ENCODE measurements at places on chromosomes 7 and 10. TPM values are rescaled to one million over a fixed set of nuclear protein-coding genes. Genes with fewer than 3 reads are reported as not detected.

DNA sequence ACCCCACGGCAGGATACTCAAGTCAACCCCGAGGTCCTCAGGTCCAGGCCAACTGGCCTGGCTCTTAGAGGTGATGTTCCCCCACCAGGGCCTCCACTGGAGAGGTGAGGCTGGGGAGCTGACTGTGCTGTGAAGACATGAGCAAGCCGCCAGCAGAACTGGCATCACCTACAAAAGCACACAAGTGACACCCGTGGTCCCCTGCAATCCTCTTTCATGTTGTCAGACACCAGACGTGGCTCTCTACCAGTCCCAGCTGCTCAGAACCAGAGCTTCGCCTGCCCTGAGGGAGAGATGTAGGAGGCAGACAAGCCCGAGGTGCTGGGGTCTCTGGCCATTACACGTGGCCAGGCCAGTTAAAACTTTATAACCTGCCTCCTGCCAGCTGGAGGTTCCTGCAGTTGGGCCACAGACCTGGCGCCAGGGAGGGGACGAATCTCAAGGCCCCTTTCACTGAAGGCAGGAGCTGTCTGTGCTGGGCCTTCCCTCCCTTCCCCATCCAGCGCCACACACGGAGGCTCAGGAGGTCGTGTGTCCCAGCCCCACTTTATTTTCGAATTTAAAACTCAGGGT, 2.2 kb downstream of the COMTD1 start:
- peak; percentile 53 for DNase-seq
- H3K27ac ChIP-seq: peak overlapping the region; percentile 50
- H3K4me3 ChIP-seq: no peak overlapping the region
- H3K4me1 ChIP-seq: peaks cover 25% of the 10 kb centered on the region

DNA sequence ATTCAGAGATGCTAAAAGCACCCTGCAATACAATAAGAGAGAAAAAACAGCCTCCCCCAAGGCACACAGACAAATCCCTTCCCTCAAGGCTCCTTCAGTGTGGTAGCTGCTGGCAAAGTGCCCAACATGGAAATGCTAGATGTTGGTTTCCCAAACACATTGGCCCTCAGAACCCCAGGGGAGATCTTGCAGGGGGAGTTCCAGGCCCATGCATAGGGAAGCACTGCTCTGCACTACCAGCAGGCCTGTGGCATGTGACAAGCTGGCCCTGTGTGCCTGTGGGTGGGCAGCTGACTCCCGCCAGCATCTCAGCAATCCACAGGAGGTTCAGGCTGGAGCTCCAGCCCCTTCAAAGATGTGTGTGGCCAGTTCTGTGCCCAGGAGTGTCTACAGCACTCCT, 16.8 kb upstream of the CSGALNACT2 start:
- no peak overlapping the region for H3K4me3 ChIP-seq
- H3K27ac ChIP-seq: no peak overlapping the region
- peak; percentile 30 for DNase-seq
- H3K36me3 ChIP-seq: no peaks in the 10 kb centered on the region

DNA sequence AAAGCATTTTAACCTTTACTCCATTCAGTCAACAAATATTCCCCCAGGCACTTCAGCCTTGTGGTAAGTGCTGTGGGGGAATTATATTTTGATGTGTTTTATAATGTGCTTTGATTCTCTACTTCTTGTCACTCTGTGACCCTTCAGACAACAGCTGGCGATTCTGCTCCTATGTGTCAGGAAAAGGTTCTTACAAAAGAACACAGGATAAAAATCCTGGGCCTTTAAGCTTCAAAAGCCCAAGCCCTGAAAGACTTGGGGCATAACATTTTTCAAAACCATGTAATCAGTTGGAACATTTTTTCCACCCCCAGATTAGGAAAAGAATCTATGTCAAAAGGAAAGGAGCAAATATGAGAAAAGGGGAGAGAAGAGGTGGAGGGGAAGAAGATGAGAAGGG, 37.8 kb upstream of the LRRC17 start:
- no peak overlapping the region for H3K27ac ChIP-seq
- no peaks in the 10 kb centered on the region for H3K36me3 ChIP-seq
- H3K4me3 ChIP-seq: no peak overlapping the region
- no peaks in the 10 kb centered on the region for H3K27me3 ChIP-seq

GRCh38 chr7:69953136-69954067, 355.1 kb downstream of the AUTS2 start:
- no peaks in the 10 kb centered on the region for H3K4me1 ChIP-seq
- DNase-seq: no peak
- H3K27ac ChIP-seq: no peak overlapping the region
- no peaks in the 10 kb centered on the region for H3K27me3 ChIP-seq
- no peak overlapping the region for H3K4me3 ChIP-seq

- no peak overlapping the region for H3K27ac ChIP-seq
- no peak overlapping the region for H3K4me3 ChIP-seq
- H3K27me3 ChIP-seq: no peaks in the 10 kb centered on the region
- no peaks in the 10 kb centered on the region for H3K36me3 ChIP-seq
These were observed 104.3 kb downstream of the TRIM24 start for GRCh38 chr7:138564365-138564764.

DNA sequence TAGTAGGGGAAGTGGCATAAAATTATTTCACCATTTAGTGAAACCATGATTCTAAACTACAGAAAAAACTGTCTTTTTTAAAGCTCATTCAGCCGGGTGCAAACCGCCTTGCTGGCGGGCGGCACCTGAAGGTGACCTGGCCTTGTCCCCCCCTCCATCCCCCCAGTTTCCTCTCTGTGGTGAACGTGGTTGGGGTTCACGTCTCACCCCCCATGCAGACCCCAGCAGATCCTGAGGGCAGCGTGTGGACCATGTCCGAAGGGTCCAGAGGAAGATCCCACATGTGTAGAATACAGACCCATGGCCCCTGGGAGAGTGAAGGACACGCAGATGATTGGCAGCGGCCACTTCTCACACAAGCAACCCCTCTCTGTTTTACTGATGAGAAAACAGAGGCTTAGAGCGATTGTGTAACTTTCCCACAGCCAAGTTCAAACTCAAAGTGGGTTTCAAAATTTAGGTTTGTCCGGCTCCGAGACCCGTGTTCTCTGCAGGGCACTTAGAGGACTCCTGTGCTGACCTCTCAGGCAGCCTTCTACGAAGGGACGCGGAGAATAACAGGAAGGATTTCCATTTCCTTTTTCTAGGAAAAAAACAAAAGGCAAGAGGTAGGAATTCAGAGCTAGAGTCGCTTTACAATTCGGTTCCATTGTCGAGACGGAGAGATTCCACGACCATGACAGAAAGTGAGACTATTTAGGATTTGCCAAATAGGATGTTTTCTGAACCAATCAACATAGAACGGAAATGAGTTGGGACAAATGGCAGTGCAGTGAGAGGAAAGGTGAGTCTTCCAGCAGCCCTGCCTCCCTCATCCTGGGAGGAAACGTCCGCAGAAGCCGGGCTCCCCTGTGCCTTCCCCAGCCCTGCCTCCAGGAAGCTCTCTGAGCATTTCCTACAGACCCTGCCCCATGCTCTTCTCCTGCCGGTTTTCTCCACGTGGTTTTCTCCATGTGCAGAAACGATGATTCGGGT, 67.6 kb upstream of the PITRM1 start:
- H3K4me1 ChIP-seq: peaks cover 3% of the 10 kb centered on the region
- H3K4me3 ChIP-seq: no peak overlapping the region
- DNase-seq: no peak
- peaks cover 6% of the 10 kb centered on the region for H3K27me3 ChIP-seq
- H3K36me3 ChIP-seq: no peaks in the 10 kb centered on the region

- no peaks in the 10 kb centered on the region for H3K27me3 ChIP-seq
- peaks cover 16% of the 10 kb centered on the region for H3K4me1 ChIP-seq
- no peak for DNase-seq
These were observed 95.9 kb downstream of the DNMBP start for GRCh38 chr10:99913831-99914235.

DNA sequence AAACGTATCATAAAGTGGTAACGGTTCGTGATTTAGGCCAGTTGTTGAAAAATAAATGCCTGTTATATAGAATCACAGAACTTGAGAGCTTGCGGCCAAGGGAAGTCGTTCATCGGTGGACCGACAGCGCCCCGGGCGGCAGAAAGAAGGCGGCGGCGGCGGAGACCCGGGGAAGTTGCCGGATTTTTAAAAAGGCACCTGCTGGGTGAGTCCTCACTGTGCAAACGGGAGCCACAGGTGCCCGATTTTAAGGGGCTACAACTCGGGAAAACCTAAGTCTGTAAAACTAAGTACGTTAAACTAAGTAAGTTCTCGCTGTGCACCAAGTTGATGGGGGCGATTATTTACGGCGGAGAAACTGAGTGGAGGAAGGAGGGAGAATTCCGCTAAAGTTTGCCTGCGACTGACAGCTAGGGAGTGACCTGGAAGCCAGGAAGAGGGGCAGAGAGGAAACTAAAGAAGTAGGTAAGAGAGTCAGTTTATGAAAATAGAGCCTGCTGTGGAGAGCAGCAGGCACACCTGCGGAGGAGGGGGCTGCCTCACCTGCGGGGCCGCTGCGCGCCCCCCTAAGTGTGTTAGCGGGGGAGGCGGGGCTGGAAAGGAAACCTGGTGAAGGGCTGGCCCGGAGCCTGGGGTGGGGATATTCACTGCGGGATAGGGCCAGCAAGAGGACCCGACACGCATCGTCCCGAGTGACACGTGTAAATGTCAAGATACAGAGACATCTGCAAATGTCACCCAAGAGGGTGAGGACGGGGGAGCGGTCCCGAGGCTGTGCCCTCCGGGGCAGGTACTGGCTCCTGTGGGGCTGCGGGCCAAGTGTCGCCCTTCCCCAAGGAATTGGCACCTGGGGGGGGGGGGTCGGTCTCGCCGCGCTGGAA, 996 bp downstream of the ADAM12 start:
- H3K27ac ChIP-seq: no peak overlapping the region
- peaks cover 10% of the 10 kb centered on the region for H3K27me3 ChIP-seq
- H3K36me3 ChIP-seq: no peaks in the 10 kb centered on the region
- H3K4me1 ChIP-seq: peaks cover 12% of the 10 kb centered on the region

- no peak overlapping the region for H3K27ac ChIP-seq
- peak overlapping the region; percentile 34 for H3K4me3 ChIP-seq
- no peaks in the 10 kb centered on the region for H3K36me3 ChIP-seq
These were observed 85.1 kb downstream of the WASHC2A start for GRCh38 chr10:50152792-50153272.

DNA sequence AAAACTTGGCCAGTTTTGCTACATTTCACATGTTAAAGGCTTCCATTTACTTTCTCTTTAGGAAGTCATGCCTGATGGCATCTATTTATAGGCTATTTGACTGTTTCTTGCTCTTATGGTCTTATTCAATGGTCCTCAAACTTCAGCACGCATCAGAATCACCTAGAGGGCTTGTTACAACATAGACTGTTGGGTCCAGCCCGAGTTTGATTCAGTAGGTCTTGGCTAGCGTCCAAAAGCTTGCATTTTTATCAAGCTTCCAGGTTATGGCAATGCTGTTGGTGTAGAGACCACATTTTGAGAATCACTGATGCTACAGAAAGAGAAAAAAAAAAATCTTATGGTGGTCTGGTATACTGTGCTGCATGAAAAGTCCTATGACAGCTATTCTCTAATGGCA, 51.9 kb downstream of the MTPN start:
- no peak for DNase-seq
- H3K27me3 ChIP-seq: no peaks in the 10 kb centered on the region
- no peak overlapping the region for H3K27ac ChIP-seq
- H3K36me3 ChIP-seq: no peaks in the 10 kb centered on the region

- no peaks in the 10 kb centered on the region for H3K4me1 ChIP-seq
- H3K27ac ChIP-seq: no peak overlapping the region
- no peaks in the 10 kb centered on the region for H3K36me3 ChIP-seq
- H3K27me3 ChIP-seq: no peaks in the 10 kb centered on the region
- H3K4me3 ChIP-seq: no peak overlapping the region
These were observed 8.2 kb upstream of the FAM3C start for GRCh38 chr7:121404348-121404747.

- H3K27me3 ChIP-seq: no peaks in the 10 kb centered on the region
- H3K36me3 ChIP-seq: no peaks in the 10 kb centered on the region
- H3K4me3 ChIP-seq: no peak overlapping the region
- H3K27ac ChIP-seq: no peak overlapping the region
- DNase-seq: no peak
These were observed 13.7 kb downstream of the INPP5A start for GRCh38 chr10:132551093-132551807.

NPSR1 gene
- total RNA-seq: not detected

ASAH2 gene
- total RNA-seq: 0.30 TPM

CTTNBP2 gene
- total RNA-seq: 1.2 TPM

CELF2 gene
- 11.4 TPM for total RNA-seq

FAM237B gene
- not detected for total RNA-seq

CCL24 gene
- total RNA-seq: not detected

OPN4 gene
- 1.2 TPM for total RNA-seq
